ENCODE measurements at places on chromosomes 6 and 20.

DNA sequence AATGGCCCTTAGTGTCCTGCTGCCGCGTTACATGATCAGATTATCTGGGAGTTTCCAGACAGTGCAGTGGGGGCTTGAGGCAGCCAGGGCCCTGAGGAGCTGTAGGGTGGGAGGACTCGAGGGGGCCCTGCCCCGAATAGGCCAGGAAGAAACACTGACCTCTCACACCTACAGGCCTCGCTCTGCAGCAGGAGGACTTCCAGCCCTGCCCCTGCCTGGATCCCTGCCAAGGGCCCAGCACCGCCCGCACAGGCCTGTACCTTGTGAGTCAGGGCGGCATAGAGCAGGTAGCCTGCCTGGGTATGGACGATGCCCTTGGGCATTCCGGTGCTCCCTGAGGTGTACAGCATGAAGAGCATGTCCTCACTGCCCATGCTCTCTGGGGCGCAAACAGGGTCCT is 30.1 kb upstream of the APMAP start:
- no peak for DNase-seq

DNA sequence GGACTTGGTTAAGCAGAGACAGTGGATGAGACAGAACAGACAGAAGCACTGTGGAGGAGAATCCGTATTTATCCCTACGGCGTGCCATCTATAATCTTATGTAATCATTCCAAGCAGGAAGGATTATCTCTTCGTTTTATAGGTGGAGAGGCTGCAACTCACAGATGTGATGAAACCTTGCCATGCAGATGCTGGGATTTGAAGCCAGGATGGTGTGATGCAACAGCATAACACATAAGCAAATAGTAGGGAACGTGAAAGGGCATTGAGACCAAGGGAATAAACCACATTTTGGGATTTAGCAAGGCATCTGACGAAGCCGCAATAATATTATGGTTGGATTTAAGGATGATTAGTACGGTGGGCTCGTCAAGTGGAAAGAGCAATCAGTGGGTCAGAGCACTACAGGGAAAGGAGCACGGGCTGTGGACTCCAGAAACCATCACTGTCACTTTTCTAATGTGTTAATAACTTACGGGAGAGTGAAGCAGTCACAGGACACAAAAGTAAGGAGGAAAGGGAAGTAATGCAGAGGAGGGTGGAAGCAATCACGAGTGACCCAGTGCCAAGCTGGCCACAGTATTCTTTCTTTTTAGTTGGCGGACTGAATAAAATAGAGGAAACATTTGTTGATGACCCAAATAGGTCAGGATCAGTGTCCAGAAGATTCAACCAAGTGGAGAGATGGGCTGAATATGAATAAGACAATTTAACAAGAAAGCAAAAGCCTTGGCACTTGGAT is 119.6 kb upstream of the EDN1 start:
- no peak for DNase-seq

DNA sequence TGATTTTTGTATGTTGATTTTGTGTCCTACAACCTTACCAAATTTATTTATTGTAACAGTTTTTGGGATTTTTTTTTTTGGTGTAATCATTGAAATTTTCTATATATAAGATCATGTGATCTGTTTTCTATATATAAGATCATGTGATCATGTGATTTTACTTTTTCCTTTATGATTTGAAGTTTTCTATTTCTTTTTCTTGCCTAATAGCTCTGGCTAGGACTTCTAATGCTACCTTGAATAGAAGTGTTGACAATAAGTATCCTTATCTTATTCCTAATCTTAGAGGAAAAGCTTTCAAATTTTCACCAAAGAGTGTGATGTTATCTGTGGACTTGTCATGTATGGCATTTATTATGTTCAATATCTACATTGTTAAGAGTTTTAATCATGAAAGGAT is 69.7 kb downstream of the TNFAIP3 start:
- no peak for DNase-seq

DNA sequence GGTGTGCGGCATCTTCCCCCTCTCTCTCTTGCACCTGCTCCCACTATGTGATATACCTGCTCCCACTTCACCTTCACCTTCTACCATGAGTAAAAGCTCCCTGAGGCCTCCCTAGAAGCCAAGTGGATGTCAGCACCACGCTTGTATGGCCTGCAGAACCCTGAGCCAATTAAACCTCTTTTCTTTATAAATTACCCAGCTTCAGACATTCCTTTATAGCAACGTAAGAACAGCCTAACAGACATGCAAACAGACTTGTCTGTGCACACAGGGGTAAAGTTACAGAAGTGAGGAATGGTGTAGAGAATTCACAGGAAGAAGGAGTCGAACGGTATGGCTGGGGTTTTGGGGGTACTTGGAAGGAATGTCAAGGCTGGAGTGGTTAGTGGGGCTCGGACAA is 14.8 kb upstream of the TGM2 start:
- no peak for DNase-seq

- DNase-seq = no peak
Measured at GRCh38 chr6:130967502-130968445, 95.3 kb downstream of the EPB41L2 start.

DNA sequence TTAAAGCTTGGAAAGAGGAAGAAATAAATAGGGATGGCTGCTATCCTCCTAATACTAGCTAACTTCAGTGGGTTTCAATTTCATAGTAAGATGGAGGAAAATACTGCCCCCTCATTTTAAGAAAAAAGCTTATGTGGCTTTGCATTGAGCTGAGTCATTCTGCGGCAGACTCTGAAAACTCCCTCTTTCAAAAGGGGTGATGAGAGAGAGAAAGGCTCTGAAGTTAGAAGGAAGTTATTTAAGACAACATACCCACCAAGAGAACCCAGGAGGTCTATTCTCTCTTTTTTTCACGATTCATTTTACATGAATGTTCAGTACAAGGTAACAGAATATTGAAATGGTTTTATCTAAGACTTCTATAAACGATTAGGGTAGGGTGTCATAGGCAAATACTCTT is 4.5 kb downstream of the PRDM13 start:
- DNase-seq = no peak

- DNase-seq = no peak
Measured at GRCh38 chr6:99270826-99271225, 78.6 kb downstream of the FAXC start.
